ENCODE measurements at places on chromosomes 16 and 17.

- no peak for DNase-seq
These were observed 36.7 kb downstream of the GRIN2C start for GRCh38 chr17:74822939-74823367.

DNA sequence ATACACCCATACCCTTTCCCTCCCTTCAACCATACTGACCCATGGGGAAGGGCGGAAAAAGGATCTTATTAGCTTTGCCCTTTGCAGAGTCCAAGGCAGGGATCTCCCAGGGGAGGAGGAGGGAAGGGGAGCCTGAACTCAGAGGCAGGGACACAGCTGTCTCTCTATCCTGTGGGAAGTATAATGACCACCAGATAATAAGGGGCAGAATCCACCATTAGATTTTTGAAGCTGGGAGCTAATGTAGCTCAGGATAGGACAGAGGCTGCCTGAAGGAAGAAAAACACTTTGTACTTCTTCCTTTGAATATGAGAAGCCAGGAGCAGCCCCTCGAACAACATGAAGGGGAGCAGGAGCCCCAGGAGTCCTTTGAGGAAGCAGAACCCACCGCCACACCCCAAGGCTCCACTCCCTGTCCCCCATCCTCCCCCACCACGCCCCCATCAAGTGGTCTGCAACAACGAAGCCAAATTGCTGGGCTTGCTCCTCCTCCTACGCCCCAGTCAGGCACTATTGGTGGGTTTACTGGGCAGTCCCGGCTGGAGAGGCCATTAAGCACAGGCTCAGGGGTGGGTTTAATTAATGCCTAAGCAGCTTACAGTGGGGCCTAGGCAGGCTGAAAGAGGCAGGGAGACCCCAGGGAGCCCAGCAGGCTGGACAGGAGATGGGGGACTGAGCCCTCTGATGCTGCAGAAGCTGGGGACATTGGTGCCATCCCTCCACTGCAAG is 5.3 kb downstream of the MPP2 start:
- no peak for DNase-seq

DNA sequence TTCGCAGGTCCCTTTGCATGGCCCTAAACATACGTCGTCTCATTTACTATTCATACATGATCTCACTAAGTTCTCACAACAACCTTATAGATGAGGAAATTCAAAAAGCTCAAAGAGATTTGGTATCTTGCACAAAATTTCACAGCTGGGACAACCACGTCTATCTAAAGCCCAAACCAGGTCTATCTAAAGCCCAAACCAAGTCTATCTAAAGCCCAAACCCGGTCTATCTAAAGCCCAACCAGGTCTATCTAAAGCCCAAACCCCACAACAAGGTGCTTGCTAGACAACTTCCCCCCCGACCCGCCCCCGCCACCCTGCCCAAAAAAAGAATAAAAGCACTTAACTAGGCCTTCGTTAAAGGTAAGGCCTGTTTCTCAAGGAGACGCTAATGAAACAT is 174.9 kb downstream of the VPS53 start:
- DNase-seq, result no peak

DNA sequence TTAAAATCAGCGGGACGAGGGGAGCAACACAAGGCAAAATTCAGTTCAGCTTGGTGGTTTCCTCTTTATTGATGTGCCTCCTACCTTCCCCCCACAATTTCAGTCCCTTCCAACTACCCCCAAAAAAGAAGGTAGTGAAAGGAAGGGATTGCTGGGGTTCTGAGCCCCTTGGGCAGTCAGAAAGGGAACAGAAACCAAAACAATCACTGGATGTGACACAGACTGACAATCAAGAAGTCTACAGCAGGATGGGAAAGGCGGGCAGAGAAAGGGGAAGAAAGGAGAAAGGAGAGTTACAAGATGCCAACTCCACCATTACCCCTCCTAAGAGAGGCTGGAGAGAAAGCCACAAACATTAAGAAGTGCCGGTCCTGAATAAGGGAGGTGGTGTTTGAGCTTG is 1.1 kb upstream of the PHF23 start:
- DNase-seq, result no peak

GRCh38 chr16:66250686-66251431 is 115.6 kb upstream of the CDH5 start:
- no peak for DNase-seq

- no peak for DNase-seq
These were observed 1.4 kb downstream of the CUEDC1 start for GRCh38 chr17:57953705-57954396.

GRCh38 chr16:51399908-51400670 is 249.0 kb upstream of the SALL1 start:
- no peak for DNase-seq

- no peak for DNase-seq
These were observed 8.7 kb upstream of the PRKCB start for GRCh38 chr16:23827057-23827456.

DNA sequence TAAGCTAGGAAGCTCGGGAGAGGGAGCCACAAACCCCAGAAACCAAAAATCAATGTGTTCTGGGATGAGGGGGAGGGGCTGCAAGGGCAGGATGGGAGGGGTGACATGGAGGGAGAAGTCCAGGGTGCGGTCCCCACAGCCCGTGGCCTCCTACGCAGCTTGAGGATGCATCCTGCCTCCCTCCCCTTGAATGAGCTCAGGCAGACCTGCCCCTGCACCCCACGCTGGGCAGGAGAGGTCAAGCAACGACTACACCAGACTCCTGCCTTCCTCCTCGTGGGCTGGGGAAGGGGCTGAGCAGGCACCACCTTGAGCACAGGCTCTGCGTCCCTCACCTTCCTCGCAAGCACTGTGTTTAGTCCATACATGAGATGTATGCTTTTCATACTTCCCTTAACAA is 3.9 kb downstream of the ANKRD13B start:
- no peak for DNase-seq

- no peak for DNase-seq
These were observed 2.3 kb upstream of the DCXR start for GRCh38 chr17:82039695-82040299.

- DNase-seq, result no peak
These were observed 51.2 kb downstream of the PGS1 start for GRCh38 chr17:78429618-78429995.
